CD4-positive, alpha-beta T cell treated with Interferon gamma for 1 hour (primary cell): ENCODE measurements at places on chromosomes 1 and 21.

GRCh38 chr1:226322986-226323385 is 14.0 kb upstream of the LIN9 start:
- DNase-seq = no peak

- no peak for DNase-seq
Measured at GRCh38 chr1:16938351-16939321, 16.9 kb downstream of the CROCC start.

GRCh38 chr1:44670751-44671640 is 3.3 kb downstream of the TMEM53 start:
- DNase-seq = no peak

GRCh38 chr1:236718328-236718727 is 32.0 kb downstream of the ACTN2 start:
- DNase-seq = no peak

GRCh38 chr21:42214081-42214750 is 4.7 kb upstream of the ABCG1 start:
- DNase-seq = no peak

- no peak for DNase-seq
Measured at GRCh38 chr1:7471836-7472235, 299.3 kb upstream of the VAMP3 start.

GRCh38 chr1:54986533-54986932 is 6.1 kb downstream of the TMEM61 start:
- DNase-seq = no peak

DNA sequence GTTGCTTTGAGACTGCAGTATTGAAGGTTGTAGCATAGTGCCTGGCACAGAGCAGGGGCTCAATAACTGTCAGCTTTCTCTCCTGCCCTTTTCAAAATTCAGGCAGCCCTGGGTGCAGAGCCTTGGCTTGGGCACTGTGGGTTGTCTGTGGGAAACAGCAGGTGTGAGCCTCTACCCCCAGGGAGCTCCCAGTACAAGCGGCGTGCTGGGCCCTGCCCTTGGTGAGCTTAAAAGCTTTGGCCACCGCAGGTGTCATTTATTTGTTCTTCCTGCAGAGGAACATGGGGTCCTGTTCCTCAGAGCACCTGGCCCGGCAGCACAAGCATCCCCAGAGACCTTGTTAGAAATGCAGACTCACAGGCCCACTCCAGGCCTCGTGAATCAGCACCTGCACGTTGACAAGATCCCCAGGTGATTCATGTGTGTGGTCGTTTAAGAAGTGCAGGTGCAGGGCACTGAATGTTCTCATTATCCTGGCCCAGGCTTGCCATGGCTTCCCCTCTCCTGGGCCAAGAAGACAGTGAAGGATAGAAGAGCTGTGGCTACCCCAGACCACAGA is 29.9 kb upstream of the IGSF21 start:
- no peak for DNase-seq

DNA sequence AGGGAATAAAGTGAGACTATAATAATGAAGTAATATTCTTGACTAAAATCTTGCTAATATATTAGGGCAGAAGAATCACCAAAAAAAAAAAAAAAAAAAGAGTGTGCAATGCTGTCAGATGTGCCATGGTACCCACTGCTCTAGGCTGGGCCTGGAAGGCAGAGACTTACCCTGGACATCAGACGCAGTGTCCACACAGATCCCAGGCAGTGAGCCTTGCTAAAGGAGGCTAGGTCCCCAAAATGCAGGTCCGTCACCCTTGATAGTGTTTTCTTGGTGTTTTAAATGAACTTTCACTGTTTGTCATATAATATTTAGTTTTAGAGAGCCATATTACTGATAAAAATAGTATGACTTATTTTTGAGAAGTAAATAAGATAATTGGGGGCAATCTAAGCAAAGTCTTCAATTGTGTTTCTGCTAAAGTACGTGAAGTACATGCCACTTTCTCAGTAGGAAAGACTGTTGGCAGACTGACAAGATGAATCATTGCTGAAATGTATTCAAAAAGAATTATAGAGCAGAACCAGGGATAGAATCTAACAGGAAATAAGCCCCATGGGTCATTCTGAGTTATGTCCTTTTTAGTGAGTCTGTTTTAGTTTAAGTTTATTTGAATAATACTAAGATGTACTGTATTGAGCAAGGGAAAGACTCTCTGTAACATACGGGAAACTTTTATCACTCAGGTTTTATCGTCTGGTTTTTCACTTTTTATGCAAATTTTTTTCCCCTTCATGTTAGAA is 74.6 kb upstream of the PDC start:
- no peak for DNase-seq

- DNase-seq = no peak
Measured at GRCh38 chr1:154320882-154321608, at the start of gene AQP10. Gene AQP10 (plus strand): TSS chr1:154321093. CDS start chr1:154321156, 63 bp downstream.

DNA sequence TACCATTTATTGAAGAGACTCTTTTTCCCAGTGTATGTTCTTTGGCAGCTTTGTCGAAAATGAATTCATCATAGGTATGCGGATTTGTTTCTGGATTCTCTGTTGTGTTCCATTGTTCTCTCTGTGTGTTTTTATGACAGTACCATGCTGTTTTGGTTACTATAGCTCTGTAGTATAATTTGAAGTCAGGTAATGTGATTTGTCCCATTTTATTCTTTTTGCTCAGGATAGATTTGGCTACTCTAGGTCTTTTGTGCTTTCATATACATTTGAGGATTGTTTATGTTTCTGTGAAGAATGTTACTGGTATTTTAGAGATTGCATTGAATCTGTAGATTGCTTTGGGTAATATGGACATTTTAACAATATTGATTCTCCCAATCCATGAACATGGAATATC is 5.4 kb upstream of the KLHL12 start:
- no peak for DNase-seq

- no peak for DNase-seq
Measured at GRCh38 chr1:63454269-63454668, 68.8 kb downstream of the ITGB3BP start.

- DNase-seq = no peak
Measured at GRCh38 chr1:167704715-167705114, 17.1 kb upstream of the MPZL1 start.

DNA sequence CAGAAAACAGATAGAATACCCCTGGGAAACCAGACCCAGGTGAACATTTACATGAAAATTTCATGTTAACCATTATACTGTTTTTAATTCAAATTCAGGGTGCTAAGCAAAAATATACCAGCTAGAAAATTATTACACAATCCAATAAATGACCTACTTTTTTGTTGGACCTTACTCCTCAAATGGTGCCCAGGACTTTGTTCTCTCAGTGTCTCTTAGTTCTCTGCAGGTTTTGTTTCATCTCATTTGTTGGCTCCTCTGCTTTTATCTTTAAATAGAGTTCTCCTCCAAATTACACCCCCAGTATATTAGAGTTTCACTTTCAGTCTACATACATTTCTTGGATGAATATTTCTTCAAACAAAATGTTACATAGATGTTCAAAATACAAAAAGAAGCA is 314.8 kb downstream of the TPR start:
- DNase-seq = no peak

- DNase-seq = peak; percentile 52
Measured at GRCh38 chr1:19315378-19316198, 3.5 kb downstream of the SLC66A1 start.

GRCh38 chr1:16718908-16719533 is 21.3 kb upstream of the RNU1-4 start:
- DNase-seq = no peak

DNA sequence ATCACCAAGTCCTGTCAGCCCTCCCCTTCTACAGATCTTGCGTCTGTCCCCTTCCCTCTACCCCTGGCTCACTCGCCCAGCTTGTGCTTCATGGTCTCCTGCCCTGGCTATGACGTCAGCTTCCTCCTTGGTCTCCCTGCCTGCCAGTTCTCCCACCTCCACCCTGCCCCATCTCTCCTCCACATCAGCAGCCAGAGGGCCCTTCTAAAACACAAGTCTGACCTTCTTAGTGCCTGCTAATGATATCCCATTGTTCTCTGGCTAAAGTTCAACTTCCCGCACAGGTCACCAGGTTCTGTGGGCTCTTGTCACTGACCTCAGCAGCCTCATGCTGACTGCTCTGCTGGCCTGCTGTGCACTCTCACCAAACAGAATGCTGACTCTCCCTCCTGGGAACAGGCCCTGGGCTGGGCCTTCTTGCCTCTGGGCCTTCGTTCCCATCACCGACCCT is 24.7 kb upstream of the MYCL start:
- DNase-seq = peak; percentile 15

- peak; percentile 60 for DNase-seq
Measured at GRCh38 chr1:27887215-27888021, 15.1 kb downstream of the THEMIS2 start.

- DNase-seq = peak; percentile 2
Measured at GRCh38 chr1:183363972-183364371, 54.2 kb downstream of the NMNAT2 start.

DNA sequence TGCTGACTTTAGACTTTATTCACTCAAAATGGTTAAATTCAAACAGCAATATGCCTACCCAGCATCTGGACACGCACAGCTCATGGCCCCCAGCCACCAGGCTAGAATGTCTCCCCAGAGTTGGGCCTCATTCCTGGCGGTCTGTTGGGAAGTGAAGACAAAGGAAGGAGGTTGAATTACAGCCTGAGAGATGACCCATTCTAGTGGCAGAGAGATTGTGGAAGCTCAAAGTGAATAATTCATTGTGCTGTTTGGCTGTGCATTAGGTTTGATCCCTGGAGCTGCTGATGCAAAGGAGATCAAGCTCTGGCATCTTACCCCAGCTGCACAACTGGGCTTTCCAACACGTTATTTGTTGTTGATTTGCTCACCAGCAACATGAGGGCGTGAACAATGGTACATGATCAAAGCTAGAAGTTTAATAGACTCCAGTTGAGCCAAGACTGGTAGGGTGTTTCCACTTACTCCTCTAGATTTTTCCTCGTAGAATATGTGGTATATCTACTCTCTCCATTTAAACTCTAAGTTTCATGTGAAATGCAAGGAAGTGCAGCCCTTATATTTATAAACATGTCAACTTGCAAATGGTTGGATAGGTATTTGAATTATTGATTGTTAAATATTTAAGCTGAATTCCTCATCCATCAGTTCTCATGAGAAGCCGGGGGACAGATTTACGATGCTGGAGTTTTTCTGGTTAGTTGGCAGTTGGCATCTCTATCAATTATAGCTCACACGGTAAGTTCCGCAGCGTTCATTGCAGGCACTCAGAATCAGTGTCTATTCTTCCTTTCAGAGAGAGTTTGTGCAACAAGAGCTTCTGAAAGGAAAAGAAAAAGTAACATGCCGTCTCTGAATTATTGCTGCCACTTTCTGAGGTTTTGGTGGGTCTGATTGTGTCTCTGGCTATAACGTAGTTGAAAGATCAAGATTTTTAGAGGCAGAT is 222.7 kb downstream of the TM2D1 start:
- no peak for DNase-seq

- DNase-seq = no peak
Measured at GRCh38 chr21:42621166-42621818, 32.1 kb upstream of the PDE9A start.

GRCh38 chr1:114015075-114015474 is 35.8 kb downstream of the OLFML3 start:
- no peak for DNase-seq

GRCh38 chr1:146036965-146037646 is 15.6 kb upstream of the HJV start:
- DNase-seq = peak; percentile 74

- no peak for DNase-seq
Measured at GRCh38 chr21:37921091-37921490, 4.8 kb upstream of the KCNJ6 start.

- DNase-seq = no peak
Measured at GRCh38 chr1:208204779-208205178, 39.4 kb downstream of the PLXNA2 start.

- DNase-seq = no peak
Measured at GRCh38 chr21:38774152-38774551, 31.6 kb upstream of the ETS2 start.

DNA sequence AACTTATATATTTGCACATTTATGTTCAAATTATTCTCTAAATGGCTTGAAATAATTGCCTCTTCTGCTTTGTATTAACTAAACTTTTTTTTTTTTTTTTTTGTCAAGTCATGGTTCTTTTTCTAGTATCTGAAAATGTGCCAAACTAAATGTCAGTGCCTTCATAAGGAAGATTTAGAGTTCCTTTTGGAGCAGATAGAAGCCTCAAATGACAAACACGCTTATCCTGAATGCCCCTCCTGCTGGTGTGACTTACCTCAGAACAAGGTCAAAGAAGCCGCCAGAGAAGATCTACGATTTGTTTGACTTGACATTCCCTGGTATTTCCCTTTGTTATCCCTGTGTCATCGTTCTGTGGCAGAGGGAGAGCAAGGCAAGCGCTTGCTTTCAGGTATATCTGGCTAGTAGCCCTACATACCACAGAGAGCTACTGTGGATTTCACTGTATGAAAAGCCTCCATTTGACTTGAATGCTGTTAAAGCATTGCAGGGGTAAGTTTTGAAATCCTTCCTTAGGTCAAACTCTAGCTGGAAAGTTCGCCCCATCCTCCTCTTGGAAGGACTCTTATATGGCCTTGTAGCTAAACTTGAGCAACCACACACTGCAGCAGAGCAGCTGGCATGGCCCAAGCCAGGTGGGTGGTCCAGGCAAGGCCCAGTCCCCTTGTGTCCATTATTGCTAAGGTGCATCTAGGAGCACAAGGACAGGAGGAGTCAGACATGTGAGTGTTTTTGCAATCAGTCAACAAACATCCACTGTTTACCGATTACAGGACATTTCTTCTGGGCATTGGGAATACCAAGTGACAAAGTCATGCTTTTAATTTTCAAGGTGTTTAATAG is 285.4 kb upstream of the USP25 start:
- no peak for DNase-seq

DNA sequence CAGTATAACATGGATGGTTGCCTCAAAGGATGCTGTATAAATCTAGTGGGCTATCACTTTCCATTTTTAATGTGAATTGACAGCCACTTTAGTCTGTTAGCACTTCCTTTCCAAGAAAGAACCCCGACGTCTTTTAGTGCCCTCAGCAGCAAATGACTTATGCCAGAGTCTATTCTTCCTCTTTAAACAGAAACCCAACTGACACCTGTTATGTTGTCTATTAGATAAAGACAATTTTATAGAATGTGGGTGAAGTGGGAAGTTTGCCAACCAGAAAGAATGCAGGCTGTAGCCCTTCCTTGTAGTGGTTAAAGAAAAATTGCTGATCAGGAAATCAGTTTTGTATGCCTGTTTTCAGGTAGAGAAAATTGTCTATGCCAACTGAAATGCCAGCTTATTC is 344.9 kb downstream of the ZNF326 start:
- no peak for DNase-seq

GRCh38 chr1:245398180-245398579 is 243.4 kb downstream of the KIF26B start:
- DNase-seq = no peak

GRCh38 chr1:232306269-232306961 is 323.5 kb downstream of the SIPA1L2 start:
- DNase-seq = no peak

- DNase-seq = no peak
Measured at GRCh38 chr1:20625176-20626097, 7.8 kb upstream of the PINK1 start.

GRCh38 chr1:47021070-47021469 is 2.4 kb upstream of the CYP4X1 start:
- no peak for DNase-seq
